NCI-H1417 (cell line): ENCODE measurements at places on chromosomes 1 and 21.

DNA sequence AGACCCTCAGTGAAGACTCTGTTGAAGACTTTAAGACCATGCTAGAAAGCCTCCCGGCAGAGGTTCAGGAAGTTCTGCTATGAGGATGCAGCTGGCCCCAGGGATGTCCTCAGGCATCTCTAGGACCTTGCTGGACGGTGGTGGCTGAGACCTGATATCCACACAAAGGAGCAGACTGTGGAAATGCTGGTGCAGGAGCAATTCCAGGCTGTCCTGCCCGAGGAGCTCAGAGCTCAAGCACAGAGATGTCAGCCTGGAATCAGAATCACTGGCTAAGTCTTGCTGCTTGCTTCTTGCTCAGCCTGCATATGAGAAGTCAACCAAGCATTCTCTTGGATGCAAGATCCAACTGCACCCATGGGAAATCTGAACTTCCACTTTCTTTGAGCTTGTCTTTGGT, 22.0 kb upstream of the CDC42 start:
- DNase-seq, result no peak

DNA sequence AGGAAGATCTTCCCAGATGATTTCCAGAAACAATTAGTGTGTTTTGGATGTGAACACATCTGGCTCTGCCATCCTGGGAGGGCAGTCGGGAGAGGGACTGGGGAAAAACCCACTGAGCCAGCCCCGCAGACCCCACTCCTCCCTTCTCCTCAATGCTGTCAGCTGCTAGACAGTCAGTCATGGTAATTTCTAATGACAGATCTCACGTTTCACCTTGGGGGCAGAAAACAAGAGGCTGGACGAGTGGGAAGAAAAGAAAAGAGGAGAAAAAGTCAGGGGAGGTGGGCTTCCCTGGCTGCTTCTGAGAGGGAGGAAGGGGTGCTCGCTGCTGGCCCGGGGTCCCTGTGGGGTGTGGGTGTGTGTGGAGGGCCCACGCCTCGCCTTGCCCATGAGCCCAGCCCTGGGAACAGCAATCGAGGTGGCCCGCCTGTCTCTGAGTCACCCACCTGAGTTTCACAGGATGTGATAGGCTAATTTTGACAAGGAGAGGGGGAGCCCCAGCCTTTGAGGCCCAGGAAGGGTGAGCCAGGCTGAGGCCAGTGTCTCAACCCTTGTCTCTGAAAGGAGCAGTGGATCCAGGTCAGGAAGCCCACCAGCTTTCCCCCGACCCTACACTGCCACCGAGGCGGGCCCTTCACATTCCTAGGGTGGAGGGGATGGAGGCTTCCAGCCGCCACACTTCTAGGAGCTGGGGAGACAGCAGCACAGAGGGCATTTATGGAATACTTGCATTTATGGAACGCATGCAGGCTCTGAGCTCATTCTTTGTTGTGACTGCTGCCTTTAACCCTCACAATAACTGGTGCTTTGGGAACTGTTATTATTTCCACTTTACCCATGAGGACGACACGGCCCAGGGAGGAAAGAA, 49.1 kb upstream of the IFNLR1 start:
- no peak for DNase-seq

GRCh38 chr1:194042736-194043135, 856.3 kb upstream of the B3GALT2 start:
- no peak for DNase-seq

DNA sequence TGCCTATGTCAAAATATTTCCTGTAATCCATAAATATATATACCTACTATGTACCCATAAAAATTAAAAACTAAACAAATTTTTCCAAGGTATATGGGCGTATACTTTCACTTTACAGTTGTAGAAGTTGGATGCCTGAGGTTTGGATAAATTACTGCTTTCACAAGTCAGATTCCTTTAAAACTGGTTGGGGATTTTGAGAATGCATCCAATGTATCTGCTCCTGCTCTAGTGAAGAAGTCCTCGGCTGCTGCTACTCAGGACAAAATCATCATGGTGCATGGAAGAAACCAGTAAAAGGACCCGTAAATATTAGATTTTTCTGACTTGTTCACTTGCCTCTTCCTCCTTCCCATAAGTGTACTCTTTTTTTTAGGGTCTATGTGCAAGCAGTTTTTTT, 841.1 kb downstream of the USP25 start:
- DNase-seq, result no peak

DNA sequence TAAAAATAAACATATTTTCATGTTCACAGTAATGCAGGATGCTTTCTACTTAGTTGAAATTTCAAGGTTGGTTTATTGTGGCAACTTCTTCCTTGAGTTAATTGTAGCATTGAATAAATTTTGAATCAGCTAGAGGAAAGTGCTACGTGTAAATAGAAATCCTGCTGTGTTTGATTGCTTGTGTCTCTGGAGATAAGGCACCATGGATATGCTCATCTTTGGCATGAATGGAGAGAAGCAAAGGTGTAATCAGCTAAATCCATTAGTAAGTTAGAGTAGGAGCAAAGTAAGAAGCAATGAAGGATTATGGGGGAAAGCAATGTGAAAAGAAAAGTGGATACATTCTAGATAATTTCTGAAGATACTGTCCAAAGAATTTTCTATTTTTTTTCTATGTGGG, 331.1 kb downstream of the PTPRC start:
- DNase-seq, result no peak

- DNase-seq, result no peak
Measured at GRCh38 chr1:218896202-218896601, 277.5 kb upstream of the LYPLAL1 start.

- no peak for DNase-seq
Measured at GRCh38 chr1:27144920-27145661, 9.8 kb downstream of the SLC9A1 start.

GRCh38 chr1:7962636-7963377, 1.3 kb downstream of the PARK7 start:
- no peak for DNase-seq

- no peak for DNase-seq
Measured at GRCh38 chr1:165907256-165907857, 79.9 kb downstream of the UCK2 start.

DNA sequence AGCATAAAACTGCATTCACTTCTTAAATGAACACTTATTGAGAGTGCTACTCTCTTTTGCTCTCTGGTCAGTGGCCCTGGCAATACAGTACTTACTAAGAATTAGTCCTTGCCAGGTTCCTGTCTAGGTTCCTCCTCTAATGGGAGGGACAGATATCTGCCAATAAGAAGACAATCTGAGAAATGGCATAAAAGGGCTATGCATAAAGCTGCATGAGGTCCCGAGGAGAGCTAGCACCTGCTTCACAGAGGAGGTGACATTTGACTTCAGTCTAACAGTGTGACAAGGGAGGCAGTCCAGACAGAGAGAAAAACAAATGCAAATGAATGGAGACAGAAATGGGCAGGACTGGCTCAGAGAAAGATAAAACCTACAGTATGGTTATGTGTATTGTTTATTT, 357.1 kb upstream of the SGIP1 start:
- no peak for DNase-seq

DNA sequence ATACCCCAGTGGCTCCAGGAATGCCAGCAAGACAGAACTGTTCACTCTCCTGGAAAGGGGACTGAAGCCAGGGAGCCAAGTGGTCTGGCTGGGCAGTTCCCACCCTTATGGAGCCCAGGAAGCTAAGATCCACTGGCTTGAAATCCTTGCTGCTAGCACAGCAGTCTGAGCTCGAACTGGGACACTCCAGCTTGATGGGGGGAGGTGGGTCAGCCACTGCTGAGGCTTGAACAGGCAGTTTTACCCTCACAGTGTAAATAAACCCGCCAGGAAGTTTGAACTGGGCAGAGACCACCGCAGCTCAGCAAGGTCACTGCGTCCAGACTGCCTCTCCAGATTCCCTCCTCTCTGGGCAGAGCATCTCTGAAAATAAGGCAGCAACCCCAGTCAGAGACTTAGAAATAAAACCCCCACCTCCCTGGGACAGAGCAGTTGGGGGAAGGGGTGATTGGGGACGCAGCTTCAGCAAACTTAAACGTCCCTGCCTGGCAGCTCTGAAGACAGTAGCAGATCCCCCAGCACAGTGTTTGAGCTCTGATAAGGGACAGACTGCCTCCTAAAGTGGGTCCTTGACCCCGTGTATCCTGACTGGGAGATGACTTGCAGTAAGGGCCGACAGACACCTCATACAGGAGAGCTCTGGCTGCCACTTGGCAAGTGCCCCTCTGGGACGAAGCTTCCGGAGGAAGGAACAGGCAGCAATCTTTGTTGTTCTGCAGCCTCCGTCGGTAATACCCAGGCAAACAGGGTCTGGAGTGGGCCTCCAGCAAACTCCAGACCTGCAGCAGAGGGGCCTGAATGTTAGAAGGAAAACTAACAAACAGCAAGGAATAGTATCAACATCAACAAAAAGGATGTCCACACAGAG, 568.4 kb downstream of the PLA2G4A start:
- DNase-seq, result no peak

GRCh38 chr1:60571811-60572210, 498.2 kb upstream of the C1orf87 start:
- DNase-seq, result no peak

GRCh38 chr1:36570478-36571060, 87.9 kb upstream of the CSF3R start:
- DNase-seq, result no peak

DNA sequence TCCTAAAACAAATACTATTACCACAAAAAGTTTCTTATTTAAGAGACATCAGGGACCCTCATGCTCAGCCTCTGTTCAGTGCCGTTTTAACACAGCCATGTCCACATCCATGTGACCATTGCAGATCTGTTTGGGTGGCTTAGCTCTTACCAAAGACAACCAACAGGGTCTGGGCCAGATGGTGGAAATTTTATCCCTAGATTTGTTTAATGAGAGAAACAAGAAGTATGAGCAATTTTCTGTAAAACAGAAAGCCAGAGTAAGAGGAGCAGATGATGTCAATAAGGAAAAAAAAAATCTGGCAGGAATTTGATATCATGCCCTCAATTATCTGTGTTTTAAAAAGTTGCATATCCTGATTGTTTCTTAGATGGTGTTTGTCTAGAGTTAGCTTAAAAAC, 299.9 kb downstream of the TM2D1 start:
- DNase-seq, result peak; percentile 43

- DNase-seq, result no peak
Measured at GRCh38 chr1:213602796-213603486, 384.8 kb upstream of the PROX1 start.

GRCh38 chr21:14975136-14975919, 89.5 kb downstream of the NRIP1 start:
- no peak for DNase-seq

DNA sequence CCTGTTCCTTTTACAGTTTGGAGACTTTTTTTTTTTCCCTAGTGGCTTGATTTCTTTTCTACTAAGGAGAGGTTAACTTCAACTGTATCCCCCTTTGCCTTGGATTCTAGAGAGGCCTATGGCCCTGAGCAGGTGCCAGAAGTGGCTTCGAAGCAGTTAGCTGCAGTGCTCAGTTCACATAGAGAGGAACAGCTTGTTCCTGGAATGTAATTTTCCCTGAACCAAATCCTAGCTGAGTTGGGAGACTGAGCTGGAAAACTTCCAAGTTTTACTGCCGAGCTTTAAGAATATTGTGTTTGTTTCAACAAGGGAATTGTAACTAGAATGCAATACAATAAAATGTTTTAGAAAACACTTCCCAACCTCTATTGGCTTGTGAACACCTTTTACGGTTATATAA, 17.5 kb downstream of the RD3 start:
- no peak for DNase-seq
